Liver (tissue), 10 donors: ENCODE measurements at places on chromosomes 13 and 19.

GRCh38 chr13:114185182-114185971 lies 6.3 kb downstream of the CFAP97D2 start:
- DNase-seq: no peak

GRCh38 chr19:10811391-10812111 lies 24.5 kb downstream of the TMED1 start:
- DNase-seq: peak; percentile 67

- DNase-seq: no peak
These were observed 16.3 kb upstream of the DCT start for GRCh38 chr13:94495806-94496205.

GRCh38 chr13:23859455-23859854 lies 29.7 kb downstream of the MIPEP start:
- DNase-seq: no peak

- no peak for DNase-seq
These were observed 85.3 kb upstream of the RAP2A start for GRCh38 chr13:97348569-97349100.

- DNase-seq: no peak
These were observed 25.4 kb downstream of the ZNF558 start for GRCh38 chr19:8806661-8807060.

DNA sequence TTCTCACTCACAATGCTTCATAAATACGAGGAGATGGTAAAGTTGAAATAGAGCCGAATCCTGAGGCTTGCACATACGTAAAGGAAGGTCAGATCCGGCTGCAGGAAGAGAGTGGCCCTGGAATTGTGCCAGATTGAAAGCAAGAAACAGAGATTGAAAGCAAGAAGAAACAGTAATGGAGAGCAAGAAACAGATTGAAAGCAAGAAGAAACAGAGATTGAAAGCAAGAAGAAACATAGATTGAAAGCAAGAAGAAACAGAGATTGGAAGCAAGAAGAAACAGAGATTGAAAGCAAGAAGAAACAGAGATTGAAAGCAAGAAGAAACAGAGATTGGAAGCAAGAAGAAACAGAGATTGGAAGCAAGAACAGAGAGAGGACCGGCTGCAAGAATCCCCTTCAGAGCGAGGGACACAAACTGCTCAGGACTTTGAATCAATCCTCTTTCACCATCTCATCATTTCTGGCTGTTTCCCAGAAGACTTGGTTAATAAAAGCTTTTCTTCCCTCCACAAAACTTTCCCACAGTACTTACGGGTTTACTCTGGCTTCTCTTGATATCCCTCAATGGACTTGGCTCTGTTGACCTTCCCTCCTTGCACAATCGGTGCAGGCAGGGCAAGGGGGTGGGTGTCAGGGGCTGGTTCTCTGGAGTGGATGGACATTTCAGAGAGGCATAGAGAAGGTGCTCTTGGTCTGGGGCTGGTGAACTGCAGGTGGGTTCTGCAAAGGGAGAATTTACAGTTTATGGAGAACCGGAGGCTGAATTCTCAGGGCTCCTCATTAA lies 25.5 kb downstream of the OR7A5 start:
- no peak for DNase-seq

- no peak for DNase-seq
These were observed 255.9 kb downstream of the TBC1D4 start for GRCh38 chr13:75226092-75226491.

- DNase-seq: no peak
These were observed 47.3 kb downstream of the CEBPG start for GRCh38 chr19:33420821-33421220.

- no peak for DNase-seq
These were observed 112.3 kb downstream of the LRCH1 start for GRCh38 chr13:46665248-46665632.

DNA sequence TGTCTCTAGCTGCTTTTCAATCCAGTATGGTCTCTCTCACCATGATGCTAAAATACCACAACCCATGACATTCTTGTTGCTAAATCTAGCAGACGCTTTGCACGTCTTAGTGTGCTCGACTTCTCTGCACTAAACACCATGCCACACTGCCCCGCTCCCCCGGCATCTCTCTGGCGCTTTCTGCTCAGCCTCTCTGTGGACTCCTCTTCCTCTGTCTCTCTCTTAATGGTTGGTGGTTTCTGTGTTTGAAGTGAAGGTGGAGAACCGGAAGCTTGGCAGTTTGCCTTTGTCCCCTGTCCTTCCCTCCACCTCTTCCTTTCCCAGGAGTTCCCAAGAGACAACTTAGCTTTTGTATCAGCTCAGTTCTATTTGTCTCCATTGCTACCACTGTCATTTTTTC lies 8.8 kb downstream of the ERCC5 start:
- DNase-seq: no peak

DNA sequence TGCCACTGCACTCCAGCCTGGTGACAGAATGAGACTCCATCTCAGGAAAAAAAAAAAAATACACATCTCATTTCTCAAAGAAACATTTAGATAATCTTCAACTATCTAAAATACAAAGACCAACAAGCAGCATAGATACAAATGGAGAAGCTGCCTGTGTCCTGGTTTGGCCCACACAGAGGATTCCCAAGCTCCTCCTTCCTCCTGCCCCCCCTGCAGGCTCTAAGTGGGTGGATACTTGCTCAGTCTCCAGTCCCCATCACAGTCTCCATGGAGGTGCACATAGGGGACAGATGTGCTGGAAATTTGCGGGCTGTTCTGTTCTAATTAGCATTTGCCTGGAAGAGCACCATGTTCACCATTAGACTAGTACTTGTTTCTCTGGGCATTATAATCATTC lies 59.9 kb downstream of the ABCC4 start:
- DNase-seq: no peak

- DNase-seq: no peak
These were observed 1.1 kb downstream of the HDGFL2 start for GRCh38 chr19:4473011-4473762.

DNA sequence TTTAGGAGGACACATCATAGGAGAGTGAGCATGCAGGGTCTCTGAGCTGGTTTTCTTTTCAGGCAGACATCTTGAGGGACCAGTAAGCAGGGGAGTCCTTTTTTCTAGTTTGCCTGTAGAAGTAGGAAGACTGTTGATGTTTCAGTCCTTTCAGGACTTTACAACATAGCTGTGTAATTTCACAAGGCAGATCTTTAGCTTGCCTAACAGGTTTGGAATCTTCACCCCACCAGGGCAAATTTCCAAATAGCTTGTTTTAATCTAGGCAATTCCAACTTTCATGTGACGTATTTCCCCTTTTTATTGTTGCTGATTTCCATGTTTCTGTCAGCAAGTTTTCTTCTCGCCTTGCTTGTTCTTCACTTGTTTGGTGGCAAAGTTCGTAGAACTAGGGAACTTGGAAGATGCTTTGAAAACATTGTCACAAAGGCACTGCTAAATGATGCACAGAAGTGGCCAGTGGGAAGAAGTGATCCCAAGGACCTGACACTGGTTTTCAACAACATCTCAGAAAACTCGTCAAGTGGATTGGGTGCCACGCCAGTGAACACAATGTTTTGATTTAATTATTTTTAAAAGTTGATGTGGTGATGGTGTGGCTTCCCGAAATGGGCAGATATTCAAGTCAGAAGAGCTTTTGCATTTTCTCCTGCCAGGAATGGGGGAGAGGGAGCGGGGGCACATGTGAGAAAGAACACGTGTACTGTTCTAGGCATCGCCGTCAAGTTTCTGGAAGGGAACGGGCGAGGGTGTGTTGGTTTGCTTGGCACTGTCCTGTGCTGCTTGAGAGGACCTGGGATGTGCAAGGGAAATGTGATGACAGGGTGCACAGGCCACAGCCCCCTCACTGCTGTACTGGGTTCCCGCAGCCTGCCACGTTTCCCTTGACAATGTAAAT lies 418.6 kb downstream of the OXGR1 start:
- no peak for DNase-seq
